Panc1 (cell line): ENCODE measurements at places on chromosomes 11 and 22.

DNA sequence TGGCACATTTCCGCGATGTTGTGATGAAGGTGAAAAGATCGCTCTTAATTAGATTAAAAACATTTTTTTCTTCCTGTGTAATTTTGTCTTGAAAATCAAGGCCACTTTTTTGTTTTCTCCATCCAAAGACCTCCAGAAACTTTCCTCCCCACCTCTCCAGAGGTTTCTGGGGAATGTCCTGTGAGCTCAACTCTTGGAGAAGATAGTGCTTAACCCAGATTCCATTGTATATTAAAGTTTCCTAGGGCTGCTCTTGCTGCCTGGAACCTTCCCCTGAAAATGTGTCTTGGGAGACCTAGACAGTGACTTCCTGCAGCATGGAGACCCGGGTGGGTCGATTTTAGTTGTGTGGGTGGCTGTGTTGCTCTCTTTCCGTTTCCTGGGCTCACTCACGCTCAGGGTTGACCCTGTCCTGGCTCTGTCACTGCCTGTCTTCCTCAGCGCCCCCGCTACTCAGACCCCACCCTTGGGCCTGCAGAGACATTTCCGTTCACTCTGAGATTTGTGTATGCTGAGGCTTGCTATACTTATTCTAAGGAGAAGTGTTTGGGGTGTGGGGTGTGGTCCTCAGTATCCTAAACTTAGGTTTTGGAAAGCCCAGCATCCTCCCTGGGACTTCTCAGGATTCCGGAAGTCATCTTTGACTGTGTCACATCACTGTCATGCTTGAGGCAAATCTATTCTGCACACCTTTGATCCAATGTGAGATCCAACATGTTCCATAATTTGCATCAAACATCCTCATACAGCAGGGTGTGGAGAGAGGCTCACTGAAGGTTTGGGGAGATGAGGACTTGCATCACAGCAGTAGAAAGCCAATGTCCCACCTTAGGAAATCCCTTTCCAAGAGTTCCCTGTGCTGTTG, 47.2 kb downstream of the KCNQ1OT1 start:
- no peaks in the 10 kb centered on the region for H3K4me1 ChIP-seq
- no peak overlapping the region for H3K4me3 ChIP-seq

DNA sequence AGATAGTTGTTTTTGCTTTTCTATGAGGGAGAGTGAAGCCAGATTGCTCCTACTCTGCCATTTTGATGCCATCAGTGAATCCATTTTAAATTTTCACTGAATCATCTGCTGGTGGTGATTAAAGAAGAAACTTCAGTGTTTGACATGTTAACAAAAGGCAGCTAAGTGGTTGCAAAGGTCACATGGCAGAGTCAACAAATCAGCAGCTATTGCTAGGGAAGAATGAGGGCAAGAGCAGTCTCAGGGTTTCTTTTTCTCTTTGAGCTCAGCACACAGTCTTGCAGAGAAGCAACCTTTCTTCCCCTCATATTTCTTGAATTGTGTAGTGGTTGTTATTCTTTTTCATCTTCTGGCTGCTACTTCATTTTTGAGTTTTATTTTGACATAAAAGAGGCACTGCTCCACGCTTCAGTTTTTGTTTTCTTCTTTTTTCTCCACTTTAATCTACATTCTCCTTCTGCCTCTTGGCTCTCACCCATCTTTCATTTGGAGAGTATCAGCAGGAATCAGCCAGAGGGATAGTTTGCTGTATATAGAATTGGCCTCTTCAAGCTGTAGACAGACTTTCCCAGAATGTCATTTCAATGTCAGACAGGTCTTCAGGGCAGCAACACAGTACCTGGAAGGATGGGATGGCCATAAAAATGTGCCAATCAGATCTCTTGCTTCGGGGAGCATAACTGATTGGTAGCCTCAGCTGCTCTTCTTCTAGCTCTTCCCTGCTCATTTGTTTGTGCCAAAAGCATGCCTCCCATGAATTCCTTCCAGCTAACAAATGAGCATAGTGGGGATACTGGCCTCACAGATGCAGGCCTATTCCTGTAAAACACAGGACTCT, 153.9 kb downstream of the TRPC6 start:
- no peak overlapping the region for H3K4me3 ChIP-seq
- no peaks in the 10 kb centered on the region for H3K4me1 ChIP-seq
- H3K27me3 ChIP-seq = peaks cover 4% of the 10 kb centered on the region; the same call in 1 of the 2 replicates
- no peak overlapping the region for H3K27ac ChIP-seq
- H3K36me3 ChIP-seq = no peaks in the 10 kb centered on the region

- no peak overlapping the region for H3K27ac ChIP-seq
- H3K27me3 ChIP-seq = peaks cover 7% of the 10 kb centered on the region; the same call in 1 of the 2 replicates
- H3K4me1 ChIP-seq = no peaks in the 10 kb centered on the region
- no peaks in the 10 kb centered on the region for H3K36me3 ChIP-seq
- no peak overlapping the region for H3K4me3 ChIP-seq
These were observed 41.3 kb downstream of the CD6 start for GRCh38 chr11:61012737-61013215.

GRCh38 chr11:62854013-62854824, 14.8 kb upstream of the WDR74 start:
- no peak for DNase-seq
- peaks cover 40% of the 10 kb centered on the region for H3K4me1 ChIP-seq
- H3K36me3 ChIP-seq = peaks cover 31% of the 10 kb centered on the region
- no peaks in the 10 kb centered on the region for H3K27me3 ChIP-seq

DNA sequence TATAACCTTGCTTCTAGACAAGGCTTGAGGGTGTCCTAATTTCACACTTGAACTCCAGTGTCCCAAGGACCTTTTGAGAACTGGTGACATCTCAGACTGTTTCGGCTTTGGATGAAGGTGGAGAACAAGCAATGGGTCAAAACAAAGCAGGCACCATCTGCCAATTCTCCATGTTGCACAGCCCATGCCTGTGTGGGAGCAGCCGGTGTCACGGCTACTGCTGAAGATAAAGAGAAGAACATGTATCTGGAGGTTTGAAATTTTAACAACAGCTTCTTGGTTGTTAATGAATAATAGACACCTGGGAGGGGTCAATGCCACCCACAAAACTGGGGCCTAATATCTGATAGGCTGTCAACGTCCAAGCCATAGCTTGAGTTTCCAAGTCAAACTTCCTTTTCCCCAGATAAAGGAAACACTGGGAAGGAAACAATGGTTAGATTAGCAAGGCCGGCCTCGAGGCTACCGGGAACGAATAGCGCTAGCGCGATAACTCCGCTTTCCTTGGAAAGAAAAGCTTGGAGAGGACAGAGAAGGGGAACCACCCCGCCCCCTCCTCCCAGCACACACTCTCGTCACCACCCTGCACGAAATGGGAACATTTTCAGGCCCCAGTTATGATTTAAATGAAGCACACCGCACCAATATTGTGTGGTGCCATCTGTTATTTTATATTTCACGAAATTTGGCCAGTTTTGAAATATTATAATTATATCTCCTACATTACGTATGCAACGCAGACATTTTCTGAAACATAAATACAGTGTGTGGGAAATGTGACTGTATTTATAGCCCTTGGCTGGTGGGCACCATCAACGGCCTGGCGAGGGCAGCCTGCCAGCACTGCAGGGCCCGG, 21.8 kb upstream of the OPCML start:
- H3K4me3 ChIP-seq = no peak overlapping the region
- no peaks in the 10 kb centered on the region for H3K4me1 ChIP-seq
- H3K27ac ChIP-seq = no peak overlapping the region
- H3K36me3 ChIP-seq = no peaks in the 10 kb centered on the region
- DNase-seq = no peak
- peaks cover 4% of the 10 kb centered on the region; the same call in 1 of the 2 replicates for H3K27me3 ChIP-seq

DNA sequence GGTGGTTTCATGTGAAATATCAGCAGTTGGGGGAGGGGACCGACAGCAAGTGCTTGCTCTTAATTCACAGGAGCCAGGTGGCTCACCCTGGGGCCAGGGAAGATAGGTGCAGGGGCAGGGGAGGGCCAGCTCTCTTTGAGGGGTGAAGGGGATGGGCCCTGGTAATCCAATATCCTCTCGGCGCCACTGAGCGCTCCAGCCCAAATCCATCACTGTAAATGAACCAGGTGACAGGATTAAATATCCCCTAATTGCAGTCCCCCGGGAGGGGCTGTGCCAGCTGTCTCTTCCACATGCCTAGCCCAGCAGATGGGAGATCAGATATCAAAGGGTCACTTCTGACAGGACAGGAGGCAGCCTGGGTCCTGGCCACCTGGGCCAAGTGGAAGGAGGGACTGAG, 531.8 kb upstream of the CADM1 start:
- DNase-seq = no peak
- H3K4me1 ChIP-seq = no peaks in the 10 kb centered on the region
- H3K27ac ChIP-seq = no peak overlapping the region
- no peak overlapping the region for H3K4me3 ChIP-seq
- H3K27me3 ChIP-seq = peaks cover under 1% of the 10 kb centered on the region; the same call in 1 of the 2 replicates

DNA sequence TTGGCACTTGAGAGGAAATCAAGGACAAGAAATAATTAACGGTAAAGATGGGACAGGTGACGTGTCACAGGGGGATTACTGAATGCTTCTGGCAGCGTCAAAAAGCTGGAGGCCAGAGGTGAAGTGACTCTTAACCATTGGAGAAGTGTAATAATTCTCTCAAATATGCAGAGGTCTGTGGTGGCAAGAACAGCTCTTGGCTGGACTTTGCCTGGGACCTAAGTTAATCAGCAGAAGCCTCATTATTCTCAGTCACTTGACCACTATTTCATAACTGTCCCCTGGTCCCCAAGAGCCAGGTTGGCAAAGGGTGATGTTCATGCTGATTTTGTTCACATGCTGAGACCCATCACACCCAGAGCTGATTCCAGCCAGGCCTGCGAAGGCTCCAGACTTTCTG, 72.9 kb downstream of the TIMP3 start:
- no peak overlapping the region for H3K27ac ChIP-seq
- no peaks in the 10 kb centered on the region for H3K4me1 ChIP-seq
- no peaks in the 10 kb centered on the region for H3K27me3 ChIP-seq
- H3K36me3 ChIP-seq = no peaks in the 10 kb centered on the region
- DNase-seq = no peak

GRCh38 chr22:20167643-20168322, 16.9 kb upstream of the CCDC188 start:
- no peaks in the 10 kb centered on the region for H3K4me1 ChIP-seq
- DNase-seq = no peak
- no peak overlapping the region for H3K4me3 ChIP-seq
- H3K36me3 ChIP-seq = no peaks in the 10 kb centered on the region

DNA sequence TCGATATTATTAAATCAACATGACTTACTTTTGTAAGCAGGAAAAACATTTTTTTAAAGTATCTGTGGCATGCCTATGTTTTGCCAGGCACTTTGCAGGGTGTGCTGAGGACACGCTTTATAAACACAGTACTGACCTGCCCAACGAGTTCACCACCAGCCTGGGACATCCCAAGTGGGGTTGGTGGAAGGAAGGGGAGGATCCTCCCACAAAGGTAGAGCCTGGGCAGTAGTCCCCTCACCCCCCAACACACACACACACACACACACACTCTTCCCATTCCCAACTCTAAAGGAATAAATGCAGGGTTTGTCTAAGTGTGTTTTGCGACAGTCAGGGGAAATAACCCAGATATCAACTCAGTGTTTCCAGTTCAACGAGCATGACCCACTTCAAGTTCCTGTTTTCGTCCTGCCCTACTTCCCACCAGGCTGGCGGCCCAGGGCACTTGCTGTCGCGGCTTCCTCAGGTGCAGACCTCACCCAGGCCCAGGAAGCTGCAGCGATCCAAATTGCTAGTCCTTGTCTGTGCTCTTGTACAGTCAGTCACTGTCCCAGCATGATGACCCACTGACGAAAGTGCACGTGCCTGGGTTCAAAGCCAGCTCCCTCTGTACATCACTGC, 3.1 kb downstream of the CERK start:
- peaks cover 26% of the 10 kb centered on the region for H3K4me1 ChIP-seq
- DNase-seq = no peak
- H3K27me3 ChIP-seq = no peaks in the 10 kb centered on the region
- no peak overlapping the region for H3K27ac ChIP-seq
- H3K36me3 ChIP-seq = no peaks in the 10 kb centered on the region; the same call in 1 of the 2 replicates

- H3K4me1 ChIP-seq = peaks cover 21% of the 10 kb centered on the region
- H3K27ac ChIP-seq = peak overlapping the region; percentile 49
- no peak for DNase-seq
These were observed 40.9 kb upstream of the MUC5AC start for GRCh38 chr11:1116666-1117390.

DNA sequence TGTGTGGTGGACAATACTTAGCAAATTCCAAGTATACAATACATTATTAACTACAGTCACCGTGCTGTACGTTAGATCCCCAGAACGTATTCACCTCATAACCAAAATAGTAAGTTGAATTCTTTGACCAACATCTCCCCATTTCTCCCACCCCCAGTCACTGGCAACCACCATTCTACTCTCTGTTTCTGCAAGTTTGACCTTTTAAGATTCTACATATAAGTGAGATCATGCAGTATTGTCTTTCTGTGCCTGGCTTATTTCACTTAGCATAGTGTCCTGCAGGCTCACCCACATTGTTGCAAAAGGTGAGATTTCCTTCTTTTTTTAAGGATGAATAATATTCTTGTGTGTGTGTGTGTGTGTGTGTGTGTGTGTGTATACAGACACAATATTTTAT, 59.1 kb downstream of the IRAG1 start:
- H3K4me3 ChIP-seq = no peak overlapping the region
- H3K36me3 ChIP-seq = no peaks in the 10 kb centered on the region
- no peaks in the 10 kb centered on the region for H3K4me1 ChIP-seq
- H3K27ac ChIP-seq = no peak overlapping the region
